ENCODE measurements at places on chromosomes 6 and 20. TPM values are rescaled to one million over a fixed set of nuclear protein-coding genes. Genes with fewer than 3 reads are reported as not detected.

The SLC17A9 gene
- 44.6 TPM for total RNA-seq

The STMND1 gene
- total RNA-seq: not detected

The OR2H1 gene
- not detected for total RNA-seq

The PTK6 gene
- total RNA-seq: 0.75 TPM

The FAM217A gene
- total RNA-seq: not detected

GRCh38 chr6:119610265-119610664, 260.7 kb upstream of the MAN1A1 start:
- DNase-seq: no peak

GRCh38 chr6:129141499-129141898, 258.6 kb downstream of the LAMA2 start:
- DNase-seq: no peak

DNA sequence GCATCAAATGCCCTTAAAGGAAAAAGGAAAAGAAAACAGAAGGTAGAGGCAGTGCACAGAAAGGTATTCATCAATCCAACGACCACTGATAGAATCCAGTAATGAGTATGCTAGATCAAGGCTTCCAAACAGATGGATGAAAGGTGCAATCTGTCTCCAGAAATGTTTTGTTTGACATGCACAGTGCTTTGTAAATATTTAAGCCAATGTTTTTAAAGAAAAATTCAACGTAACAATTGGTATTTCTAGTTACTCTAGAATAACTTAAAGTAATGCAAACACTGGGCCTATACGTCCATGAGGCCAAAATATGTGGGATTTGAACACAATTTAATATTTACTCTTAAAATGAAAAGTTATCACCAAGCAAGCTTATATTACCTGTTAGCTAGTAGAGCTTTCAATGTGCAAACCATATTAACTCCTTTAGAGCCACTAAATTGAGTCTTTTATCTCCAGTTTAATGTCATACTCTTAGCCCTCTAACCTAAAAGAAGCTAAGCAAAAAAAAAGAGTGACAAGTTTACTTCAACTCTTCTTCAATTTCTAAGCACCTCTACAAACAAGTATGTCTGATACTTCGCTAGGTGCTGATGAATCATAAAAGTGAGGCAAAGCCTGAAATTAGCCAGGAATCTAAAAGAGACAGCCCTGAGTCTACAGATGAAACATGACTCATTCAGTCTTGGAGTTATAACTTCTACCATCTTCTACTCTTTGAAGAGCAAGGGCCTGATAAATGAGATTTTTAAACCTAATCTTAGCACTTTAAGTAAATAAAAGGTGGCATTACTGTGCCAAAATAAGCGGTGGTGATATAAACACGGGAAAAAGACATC, 169.8 kb downstream of the PTPRK start:
- no peak for DNase-seq

DNA sequence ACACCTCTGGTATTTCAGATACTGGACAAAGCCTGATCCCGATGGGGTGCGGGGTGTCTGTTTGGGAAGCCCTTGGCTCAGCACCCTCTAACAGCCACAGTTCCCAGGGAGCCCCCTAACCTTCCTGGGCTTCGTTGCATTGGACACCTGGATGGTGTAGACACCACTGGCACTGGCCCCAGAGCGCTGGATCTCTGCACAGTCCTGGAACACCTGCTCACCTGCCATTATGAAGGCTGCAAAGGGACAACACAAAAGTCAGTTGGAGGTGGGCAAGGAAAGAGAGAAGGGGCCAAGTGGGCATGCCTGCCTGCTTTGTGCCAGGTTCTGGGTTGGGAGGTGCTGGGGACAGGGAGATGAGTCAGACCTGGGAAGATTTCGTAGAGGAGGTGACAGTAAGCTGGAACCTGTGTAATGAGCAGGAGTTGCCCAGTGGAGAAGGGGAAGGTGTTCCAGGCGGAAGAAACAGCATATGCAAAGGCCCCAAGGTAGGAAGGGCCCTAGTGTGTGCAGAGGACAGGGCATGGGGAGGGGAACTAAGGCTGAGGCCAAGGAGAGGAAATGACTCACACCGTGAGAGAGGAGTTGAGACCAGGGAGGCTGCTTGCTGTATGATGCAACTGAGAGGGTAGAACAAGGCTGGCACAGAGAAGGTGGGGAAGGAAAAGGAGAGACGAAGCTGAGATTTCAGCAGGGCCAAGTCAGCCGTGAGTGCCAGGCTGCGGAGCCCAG, 34.9 kb downstream of the ANGPT4 start:
- no peak for DNase-seq

- no peak for DNase-seq
Measured at GRCh38 chr6:158646023-158646910, 1.7 kb upstream of the DYNLT1 start.

Data from B cell (primary cell).